Activated T-cell treated with anti-CD3 and anti-CD28 coated beads, Interleukin-2, amount 50 U/mL, for 48 hours (primary cell): ENCODE measurements at places on chromosomes 2 and 18.

GRCh38 chr2:36664696-36665076 lies 31.8 kb upstream of the VIT start:
- no peak for DNase-seq

- DNase-seq, result no peak
Observed at GRCh38 chr2:79596403-79596802, 83.6 kb downstream of the CTNNA2 start.

GRCh38 chr2:47327295-47327694 lies 75.7 kb upstream of the MSH2 start:
- DNase-seq, result no peak

DNA sequence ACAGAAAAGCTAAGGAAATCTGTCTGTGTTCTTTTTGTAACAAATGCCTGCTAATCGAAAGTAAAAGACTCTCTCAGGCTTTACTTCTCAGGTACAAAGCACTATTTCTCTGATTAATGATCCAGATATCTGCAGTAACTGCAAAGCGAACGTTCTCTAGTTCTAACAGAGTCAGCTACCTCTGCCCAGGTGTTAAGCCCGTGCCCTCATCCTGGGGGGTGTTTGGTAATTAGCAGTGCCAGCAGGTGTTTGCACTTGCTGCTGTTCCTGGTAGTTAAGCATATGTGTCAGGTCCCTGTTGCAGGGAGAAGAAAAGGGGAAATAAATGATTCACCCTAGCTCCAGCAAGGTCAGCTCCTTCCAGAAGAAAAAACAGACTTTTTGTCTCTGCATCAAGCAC lies 58.8 kb upstream of the CRIM1 start:
- no peak for DNase-seq

GRCh38 chr2:56465491-56465890 lies 281.7 kb downstream of the CCDC85A start:
- no peak for DNase-seq

- no peak for DNase-seq
Observed at GRCh38 chr18:8496186-8496585, 113.1 kb upstream of the RAB12 start.

- no peak for DNase-seq
Observed at GRCh38 chr2:128438586-128438985, 119.9 kb upstream of the HS6ST1 start.

- DNase-seq, result no peak
Observed at GRCh38 chr2:152054593-152054992, 44.3 kb downstream of the CACNB4 start.

- no peak for DNase-seq
Observed at GRCh38 chr18:76972241-76972640, 149.9 kb downstream of the ZNF236 start.

- DNase-seq, result no peak
Observed at GRCh38 chr18:30623401-30624065, 419.0 kb downstream of the DSC3 start.

GRCh38 chr2:25331686-25332365 lies 9.9 kb downstream of the DNMT3A start:
- peak; percentile 78 for DNase-seq

- peak; percentile 54 for DNase-seq
Observed at GRCh38 chr18:61893309-61893970, 633 bp upstream of the RNF152 start.

DNA sequence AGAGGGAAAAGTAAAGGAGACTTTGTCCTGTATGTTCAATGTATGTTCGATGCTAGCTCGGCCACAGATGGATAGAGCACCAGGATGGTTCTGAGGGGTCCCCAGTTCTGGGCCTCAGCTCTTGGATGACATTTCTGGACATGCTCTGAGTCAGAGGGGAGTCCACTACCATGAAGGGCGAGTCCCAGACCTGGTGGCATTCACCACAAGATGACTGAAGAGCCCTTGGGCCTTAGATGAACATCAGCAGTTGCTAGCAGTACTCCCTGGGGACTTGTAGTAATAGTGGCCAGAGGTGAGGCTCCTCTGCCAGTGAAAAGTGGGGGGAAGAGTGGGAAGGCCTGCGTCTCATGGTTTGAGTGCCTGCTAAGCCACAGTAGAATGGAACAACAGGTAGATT lies 109.5 kb downstream of the GRB14 start:
- DNase-seq, result no peak

- DNase-seq, result no peak
Observed at GRCh38 chr2:193279361-193279760, 1084.6 kb upstream of the TMEFF2 start.

- no peak for DNase-seq
Observed at GRCh38 chr2:44970846-44971450, 29.4 kb downstream of the SIX3 start.

DNA sequence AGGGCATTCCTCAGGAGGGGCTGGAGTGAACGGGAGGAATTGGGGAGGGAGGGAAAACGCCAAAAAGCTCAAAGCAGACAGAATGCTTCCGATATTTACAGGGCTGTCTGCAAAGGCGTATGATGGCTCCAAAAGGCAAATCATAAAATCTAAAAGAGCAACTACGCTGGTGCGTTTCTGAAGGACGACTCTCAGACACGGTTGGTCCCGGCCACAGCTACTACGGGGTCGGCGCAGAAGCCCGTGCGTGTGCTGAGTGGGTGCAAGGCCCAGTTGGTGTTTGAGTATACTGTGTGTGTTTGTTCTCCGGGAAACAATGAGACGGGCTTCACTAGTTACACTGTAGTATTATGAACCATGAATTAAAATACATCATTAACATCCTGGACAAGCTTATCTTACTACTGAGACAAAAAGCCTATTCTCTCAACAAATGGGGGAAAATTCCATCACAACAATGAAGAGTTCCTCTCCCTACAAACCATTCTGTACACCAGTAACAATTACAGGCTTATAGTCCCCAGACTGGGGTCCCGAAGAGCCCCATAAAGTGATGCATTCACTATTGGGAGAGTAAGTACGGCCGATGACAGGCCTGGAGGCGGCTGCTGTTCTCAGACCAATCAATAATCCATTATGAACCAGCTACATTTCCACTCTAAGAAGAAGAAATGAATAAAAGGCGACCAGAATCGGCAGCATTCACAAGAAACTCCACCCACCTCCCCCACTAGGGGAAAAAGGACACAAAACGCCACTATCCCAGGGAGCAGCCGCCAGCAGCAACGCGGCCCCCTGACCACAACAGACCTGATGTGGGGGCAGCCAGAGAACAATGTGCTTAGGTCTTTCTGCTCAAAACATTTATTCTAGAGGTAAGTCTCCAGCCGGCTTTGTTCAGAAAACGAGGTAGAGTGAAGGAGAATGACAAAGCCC lies 43.4 kb downstream of the ZNF516 start:
- DNase-seq, result peak; percentile 17

- no peak for DNase-seq
Observed at GRCh38 chr2:200244111-200244510, 62.4 kb upstream of the SPATS2L start.

- DNase-seq, result no peak
Observed at GRCh38 chr2:127029350-127030051, 77.5 kb downstream of the BIN1 start.

- no peak for DNase-seq
Observed at GRCh38 chr18:51399491-51400122, 202.1 kb upstream of the MEX3C start.

DNA sequence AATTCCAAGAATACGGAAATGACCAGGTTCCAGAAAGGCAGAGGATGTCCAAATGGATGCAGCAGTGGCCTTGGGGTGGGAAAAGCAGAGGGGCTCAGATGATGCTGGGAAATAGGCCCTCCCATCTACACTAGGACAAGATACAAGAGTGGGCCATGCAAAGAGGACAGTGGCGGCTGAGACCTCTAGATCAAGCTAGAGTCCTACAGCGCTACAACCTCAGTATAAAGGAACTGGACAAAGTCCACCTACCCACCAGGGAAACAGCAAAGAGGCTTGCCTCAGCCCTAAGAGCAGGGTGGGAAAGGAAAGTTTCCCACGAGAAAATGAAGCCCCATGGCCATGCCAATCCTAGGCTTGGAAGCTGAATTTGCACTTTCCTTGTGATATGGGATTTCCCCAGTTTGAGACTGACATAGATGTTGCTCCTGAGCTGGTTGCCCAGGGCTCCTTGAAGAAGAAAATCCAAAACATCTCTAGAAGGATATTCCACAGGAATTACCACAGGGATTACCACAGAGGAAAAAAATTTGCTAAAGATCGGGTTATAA lies 282.2 kb downstream of the MREG start:
- no peak for DNase-seq

GRCh38 chr2:8701681-8702379 lies 20.0 kb downstream of the ID2 start:
- no peak for DNase-seq

DNA sequence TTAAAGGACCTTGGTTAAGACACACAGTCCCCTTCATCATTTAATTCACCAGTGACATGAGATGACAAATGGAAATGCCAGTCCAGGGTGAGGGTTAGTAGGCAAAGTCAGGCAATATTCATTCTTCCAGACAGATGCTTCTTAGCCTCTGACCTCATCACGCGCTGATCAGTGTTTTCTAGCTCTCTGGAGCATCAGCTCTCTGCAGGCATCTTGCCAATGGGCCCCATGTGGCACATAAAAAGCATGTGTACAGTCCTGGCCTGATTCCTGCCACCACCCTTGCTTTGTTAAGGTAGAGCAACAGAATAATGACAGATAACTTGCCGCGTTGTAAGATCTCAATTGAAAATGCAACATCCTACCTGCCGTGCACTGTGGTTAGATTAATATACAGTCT lies 20.3 kb upstream of the NPAS2 start:
- no peak for DNase-seq

- DNase-seq, result no peak
Observed at GRCh38 chr2:86211033-86211795, 12.0 kb downstream of the MRPL35 start.

GRCh38 chr2:31475692-31476091 lies 61.1 kb upstream of the XDH start:
- DNase-seq, result no peak

- DNase-seq, result no peak
Observed at GRCh38 chr2:58906081-58906645, 665.0 kb upstream of the FANCL start.

DNA sequence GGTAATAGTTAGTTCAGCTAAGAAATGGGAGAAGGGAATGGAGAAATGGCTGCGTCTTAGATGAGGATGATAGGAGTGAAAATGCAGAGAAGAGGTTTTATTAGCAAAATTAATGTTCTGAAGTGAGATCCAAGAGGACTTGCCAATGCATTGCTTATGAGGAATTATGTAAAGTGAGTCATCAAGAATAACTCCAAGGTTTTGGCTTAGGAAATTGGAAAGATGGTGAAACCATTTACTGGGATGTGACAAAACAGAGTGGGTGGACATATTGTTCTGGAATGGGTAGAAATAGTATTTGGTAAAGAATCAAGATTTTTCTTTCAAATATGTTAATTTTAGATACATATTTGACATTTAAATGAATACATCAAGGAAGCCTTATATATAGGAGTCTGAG lies 306.6 kb upstream of the CYRIA start:
- DNase-seq, result no peak

DNA sequence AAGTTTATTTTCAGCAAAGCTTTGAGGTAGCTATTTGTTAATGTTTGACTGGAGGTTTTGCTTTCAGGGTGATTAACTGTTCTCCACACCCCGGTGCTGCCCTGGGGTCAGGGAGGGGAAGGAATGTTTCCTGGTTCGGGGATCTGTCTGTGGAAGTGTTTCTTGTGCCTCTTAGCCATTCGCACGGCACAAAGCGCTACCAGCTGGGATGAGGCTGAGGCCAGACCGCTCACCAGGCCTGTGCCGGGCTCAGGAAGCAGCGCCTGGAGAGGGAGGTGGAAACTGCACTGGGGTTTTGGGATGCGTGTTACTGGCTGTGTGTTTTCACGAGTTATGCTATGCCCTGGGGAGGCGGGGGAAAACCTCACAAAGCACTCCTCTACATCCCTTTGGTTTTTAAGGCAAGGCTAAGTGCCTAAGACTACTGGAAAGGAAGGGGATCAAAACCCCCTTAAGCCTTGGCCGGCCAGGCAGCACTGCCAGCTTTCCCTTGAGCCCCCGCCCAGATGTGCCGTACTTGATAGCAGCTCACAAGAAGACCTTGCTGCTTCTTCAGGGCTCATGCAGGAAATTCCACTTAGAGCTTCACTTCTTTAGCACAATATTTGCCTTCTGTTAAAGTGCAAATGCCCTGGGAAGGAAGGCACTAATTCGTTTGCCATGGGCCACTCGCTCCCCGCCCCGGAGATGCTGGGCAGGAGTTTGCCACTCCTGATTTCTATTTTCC lies 65.7 kb upstream of the CNGA3 start:
- DNase-seq, result no peak

DNA sequence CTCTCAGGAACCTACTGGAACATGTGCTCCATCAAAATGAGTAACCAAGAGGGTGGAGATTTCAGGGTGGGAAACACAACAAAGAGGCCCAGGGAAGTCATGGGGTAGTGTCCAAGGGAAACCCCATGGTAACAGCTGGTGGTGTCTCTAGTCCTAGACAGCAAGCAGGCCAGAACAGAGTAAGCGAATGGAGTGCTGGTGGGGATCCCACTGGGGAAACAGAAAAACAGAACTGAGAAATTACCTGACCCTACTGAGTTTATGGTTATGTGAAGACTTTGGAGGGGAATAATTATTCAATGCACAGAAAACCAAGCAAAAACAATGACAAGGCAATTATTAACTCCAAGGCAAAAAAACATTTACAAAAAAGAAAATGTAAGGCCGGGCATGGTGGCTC lies 16.9 kb downstream of the ERCC3 start:
- DNase-seq, result no peak

- no peak for DNase-seq
Observed at GRCh38 chr18:32025744-32026143, 7.1 kb downstream of the RNF125 start.

DNA sequence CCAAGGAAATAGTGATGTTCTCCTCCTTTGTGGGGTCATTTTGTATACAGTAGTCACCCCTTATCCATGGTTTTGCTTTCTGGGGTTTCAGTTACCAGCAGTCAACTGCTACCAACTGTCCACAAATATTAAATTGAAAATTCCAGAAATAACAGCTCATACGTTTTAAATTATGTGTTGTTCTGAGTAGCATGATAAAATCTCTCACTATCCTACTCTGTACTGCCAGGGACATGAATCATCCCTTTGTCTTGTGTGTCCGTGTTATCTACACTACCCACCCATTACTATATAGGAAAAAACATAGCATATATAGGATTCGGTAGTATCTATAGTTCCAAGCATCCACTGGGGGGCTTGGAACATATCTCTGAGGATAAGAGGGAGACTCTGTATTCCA lies 120.9 kb upstream of the DCC start:
- DNase-seq, result no peak

DNA sequence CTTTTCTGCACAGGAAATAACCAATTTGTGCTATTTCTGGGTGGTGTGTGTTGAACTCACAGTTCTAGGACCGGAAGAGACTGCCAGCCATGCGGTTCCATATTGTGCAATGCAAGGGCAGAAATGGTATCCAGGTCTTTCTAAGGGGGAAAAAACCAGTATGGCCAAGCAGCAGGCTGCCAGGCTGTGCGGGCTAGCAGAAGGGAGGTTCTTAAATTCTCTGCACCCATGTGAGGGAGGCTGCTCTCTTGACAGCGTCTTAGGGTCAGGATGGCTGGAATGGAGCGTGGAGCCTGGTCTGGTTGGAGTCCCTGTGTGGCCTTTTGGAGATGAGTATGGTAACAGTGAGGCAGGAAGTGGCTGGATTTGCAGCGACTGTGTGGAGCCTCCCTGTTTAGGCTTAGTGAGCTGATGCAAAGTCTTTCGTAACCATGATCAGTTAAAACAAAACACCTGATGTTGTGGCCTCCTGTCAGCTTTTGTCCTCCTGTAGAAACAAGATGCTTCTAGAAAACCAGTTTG lies 52.6 kb downstream of the NCK2 start:
- DNase-seq, result peak; percentile 68
